ENCODE measurements at places on chromosomes 11 and 22.
A peak's percentile ranks its signal among the peaks of the same experiment; 100 is the strongest.

GRCh38 chr11:55949330-55949729, 13.1 kb upstream of the OR5I1 start:
- DNase-seq, result no peak

DNA sequence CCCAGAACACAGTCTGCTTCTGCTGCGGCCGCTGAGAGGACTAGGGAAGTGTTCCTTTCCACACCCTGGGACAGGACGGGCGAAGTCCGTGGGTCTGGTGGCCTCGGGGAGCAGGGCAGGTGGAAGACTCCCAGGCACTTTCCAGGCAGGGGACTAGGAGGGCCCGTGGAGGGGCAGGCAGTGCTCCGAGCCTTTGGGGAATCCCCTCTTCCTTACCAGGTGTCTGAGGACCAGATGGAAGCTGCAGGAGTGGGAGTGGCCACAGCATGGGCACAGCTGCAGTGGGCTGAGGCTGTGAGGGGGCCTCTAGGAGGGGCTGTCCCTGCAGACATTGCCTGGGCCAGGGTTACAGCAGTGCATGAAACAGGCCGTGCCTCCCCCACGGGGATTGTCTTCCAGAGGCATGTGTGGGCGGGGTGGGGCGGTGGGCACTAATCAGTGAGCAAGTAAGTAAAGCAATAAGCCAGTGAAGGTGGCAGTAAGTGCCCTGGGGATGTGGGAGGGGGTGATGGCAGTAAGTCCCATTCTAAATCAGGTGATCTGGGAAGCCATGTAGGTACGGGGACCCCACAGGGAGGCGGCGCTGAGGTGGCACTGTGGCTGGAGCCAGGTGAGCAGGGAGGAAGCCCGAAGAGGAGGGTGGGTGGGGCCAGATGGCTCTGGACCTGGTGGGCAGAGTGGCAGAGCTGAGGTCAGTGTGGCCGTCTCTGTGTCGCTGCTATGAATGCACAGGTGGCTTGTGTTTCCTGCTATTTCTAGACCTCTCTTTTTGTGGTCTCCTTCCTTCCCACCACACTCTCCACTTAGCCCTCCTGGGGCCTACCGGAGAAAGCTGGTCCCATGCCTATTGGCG, 66.4 kb downstream of the CTTN start:
- no peak for DNase-seq

DNA sequence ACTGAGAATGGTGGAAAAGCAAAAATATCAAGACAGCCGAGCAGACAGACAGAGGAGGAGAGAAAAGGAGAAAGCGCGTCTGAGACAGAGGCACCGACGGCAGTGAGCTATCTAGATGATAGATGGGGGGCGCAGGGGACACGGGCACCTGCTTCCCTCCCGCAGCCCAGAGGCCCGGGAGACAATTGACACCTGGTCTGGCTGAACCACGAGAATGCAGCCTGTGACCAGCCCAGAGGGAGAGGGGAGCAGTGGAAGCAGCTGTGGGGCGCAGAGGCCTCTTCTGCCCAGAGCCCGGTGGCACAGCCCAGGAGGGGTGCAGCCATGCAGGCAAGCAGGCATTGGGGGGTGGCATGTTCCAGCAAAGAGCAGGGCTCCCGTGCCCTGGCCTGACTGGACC, 48.2 kb downstream of the ELFN2 start:
- no peak for DNase-seq

DNA sequence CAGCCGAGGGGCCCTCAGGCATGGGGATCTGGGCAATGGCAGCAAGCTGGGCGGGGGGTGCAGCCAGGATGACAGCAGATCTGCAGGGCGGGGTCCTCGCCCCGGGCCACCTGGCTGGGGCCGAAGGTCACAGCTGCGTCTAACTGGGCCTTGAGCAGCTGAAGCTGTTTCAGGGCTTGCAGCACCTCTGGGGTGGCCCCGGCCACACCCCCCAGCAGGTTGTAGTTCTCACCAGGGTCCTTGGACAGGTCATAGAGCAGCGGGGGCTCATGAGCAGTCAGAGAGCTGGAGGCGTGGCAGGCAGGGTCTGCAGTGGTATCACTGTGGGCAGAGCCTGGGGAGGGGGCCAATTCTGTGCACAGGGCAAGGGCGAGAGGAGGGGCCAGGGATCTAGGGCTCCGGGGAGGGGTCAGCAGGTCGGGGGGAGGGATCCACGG, 2.8 kb downstream of the ARSA start:
- DNase-seq, result no peak

DNA sequence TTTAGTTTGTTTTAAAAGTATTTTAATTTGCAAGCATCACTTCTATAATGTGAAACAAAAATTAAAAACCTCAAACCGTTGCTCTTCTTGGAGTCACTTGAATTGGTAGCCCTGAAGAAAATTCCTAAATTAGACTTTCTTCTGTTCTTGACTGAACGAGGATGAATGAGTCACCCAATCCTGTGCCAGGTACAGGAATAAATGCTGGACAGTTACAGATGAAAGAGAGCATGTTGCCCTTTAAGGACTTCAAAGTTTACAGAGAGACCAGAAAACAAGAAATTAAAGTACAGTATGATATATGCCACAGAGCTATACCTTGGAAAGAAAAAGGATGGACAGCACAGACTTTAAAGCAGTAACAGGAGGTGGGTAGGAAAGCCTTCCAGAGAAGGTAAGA, 41.3 kb upstream of the CXCR5 start:
- DNase-seq, result no peak

- no peak for DNase-seq
These were observed 1.8 kb downstream of the SYTL2 start for GRCh38 chr11:85809191-85809590.

GRCh38 chr22:38733329-38733723, 22.5 kb downstream of the SUN2 start:
- DNase-seq, result no peak

DNA sequence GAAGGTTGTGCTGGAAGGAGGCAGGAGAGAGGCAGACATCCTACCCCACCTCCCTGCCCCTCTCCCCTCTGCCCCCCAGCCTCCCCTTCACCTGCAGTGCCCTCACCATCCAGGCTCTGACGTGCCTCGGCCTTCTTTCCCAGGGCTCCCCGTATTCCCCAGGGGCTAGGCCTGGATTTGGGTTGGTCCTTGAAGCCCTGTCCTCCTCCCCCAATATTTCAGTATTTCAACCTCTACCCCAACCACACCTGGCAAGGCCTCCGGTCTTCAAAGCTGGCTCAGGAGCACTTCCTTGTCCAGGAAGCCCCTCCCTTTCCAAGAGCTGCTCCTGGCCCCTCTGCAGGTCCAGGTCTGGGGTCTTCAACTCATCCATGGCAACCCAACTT, 8.6 kb upstream of the PDE2A start:
- no peak for DNase-seq

DNA sequence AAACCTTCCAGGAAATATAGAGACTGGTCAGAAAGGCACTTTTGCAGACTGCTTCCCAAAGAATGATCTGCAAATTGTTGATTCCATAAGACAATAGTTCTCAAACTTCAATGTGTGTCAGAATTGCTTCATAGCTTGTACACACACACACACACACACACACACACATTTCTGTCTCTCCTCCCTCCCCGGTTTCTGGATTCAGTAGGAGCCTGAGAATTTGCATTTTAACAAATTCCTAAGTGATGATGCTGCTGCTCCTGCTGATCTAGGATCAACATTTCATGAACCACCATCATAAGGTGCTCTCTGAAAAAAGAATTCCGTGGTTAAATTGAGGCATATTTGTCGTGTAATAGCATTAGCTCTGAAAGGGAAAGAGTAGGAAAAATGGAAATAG, 35.3 kb upstream of the FZD4 start:
- peak; percentile 89 for DNase-seq

DNA sequence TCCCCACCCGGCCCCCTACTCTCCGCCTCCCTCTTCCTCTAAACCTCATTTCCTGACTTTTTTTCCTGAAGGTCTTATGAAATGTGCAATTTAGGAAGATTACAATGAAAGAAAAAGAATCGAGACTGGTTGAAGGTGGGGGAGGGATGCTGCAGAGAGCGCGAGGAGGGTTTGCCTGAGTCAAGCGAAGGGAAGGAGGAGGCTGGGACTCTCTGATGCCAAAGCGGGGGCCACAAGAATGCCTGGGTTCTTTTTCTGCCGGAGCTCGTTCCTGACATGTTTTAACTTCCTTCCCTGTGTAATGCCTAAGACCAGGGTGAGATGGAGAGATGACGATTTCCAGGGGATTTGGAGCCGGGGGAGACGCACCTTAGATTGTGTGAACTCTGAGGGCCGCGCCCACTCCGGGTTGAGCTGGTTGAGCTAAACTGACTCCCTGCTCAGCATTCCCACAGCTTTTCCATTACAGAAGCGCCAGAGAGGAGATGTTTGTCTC, 270.5 kb upstream of the SORL1-AS1 start:
- no peak for DNase-seq

- peak; percentile 82 for DNase-seq
These were observed 120.5 kb upstream of the FGF3 start for GRCh38 chr11:69939551-69940245.

- no peak for DNase-seq
These were observed 7.7 kb downstream of the RHBDD3 start for GRCh38 chr22:29260031-29260560.

DNA sequence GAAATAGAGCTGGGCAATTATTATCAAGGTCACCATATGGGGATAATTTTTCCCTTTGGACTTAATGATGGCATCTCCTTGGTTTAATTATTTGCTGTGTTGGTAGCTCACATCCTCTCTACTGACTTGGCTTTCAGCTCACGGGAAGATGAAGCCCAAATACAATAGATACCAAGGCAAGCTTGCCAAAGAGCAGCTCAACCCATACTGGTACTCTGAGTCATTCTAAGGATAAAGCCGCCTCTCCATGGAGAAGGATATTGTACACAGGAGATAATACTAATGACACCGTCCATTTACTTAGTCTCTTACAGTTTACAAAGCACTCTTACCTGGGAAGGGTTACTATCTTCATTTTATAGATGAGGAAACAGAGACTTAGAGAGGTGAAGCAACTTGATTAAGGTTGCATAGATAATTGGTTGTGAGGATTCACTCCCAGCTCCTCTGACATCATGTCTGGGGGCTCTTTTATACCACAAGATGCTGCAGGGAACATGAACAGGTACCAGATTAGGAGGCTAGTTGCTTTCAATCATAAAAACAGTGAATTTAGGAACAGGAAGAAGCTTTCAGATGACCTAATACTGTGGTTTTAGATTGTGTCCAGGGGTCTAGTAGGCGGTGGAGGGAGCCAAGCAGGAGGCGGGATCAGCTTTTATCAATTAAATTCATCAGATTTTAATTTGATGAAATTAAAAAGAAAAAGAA, 48.3 kb upstream of the PICALM start:
- DNase-seq, result peak; percentile 48

GRCh38 chr11:78659326-78660270, 84.9 kb upstream of the NARS2 start:
- no peak for DNase-seq

DNA sequence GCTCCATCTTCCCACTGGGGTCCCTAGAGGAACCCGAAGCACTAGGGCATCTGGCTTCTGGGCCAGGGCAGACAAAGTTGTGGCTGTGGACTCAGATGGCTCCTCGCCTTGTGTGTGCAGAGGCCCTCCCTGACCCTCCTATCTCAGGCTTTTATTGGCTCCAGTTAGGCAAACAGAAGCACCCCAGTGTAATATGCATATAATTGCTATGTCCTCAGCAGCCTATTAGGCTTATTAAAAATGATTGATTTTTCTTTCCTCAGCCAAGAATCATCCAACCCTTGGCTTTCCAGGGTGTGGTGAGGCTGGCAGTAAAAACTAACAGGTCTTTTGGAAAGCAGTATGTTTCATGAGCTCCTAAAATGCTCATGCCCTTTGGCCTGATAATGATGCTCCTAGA, 22.3 kb downstream of the UPB1 start:
- DNase-seq, result no peak

- DNase-seq, result no peak
These were observed 113.8 kb downstream of the NECTIN1 start for GRCh38 chr11:119615003-119615881.

DNA sequence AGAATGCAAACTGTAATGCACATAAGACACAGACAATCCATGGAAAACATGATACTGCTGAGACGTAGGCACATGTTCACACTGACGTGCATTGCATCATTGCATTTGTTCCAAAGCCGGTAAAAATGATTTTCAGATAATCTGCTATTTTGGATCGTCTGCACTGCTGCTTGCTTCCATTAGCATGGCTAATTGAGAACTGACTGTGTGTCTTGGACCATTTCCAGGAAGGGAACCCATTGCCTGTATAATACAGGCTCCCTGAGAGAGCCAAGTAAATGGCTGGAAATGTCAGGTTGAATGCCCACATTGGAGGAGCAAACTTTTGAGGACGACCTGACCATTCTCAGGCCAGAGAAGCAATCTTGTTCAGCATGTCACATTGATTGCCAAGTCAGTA, 304.8 kb downstream of the ST3GAL4 start:
- no peak for DNase-seq

DNA sequence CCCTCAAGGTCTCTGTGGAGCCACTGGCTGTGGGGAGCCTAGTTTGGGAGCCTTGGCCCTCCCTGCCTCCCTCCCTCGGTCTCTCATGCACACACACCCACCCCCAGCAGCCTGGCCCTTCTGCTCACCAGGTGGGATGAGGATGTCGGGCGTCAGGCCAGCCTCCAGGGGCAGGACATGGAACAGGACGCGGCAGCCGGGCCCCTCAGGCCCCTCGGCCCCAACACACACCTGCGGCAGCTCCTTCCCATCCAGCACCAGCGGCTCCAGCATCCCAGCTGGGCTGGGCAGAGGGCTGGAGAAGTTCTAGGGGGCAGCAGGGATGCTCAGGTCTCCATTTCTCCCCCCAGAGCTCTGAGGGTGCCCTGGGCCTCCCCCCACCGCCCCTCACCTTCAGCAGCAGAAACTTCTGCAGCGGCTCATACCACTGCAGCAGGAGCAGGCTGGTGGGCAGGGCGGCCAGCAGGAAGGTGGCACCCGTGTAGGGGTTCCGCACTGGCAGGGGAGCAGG, 11.2 kb downstream of the MAP4K2 start:
- DNase-seq, result no peak
